ENCODE measurements at places on chromosomes 4 and X. TPM values are rescaled to one million over a fixed set of nuclear protein-coding genes. Genes with fewer than 3 reads are reported as not detected.

TEC gene
- 3.3 TPM for polyA plus RNA-seq

GRCh38 chr4:126137782-126138170, 823.0 kb downstream of the FAT4 start:
- no peak for DNase-seq

GRCh38 chr4:171629182-171629581, 184.0 kb upstream of the GALNTL6 start:
- no peak for DNase-seq

DNA sequence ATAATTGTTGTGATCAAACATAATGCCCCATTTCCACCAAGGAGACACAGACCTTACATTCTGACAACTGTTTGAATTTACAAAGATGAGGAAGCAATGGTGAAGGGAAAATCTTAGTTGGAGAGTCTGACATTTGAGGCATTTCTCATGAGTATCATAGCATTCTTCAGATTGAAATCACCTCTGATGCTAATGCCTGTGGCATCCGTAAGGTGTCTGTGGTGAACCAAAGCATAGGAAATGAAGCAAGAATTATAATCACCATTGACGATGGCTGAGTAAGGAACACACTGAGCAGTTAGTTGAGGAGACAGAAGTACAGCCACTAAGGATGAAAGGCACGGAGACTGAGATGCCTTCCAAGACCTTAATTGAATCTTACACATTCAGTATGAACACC, 575.7 kb downstream of the TRIML1 start:
- DNase-seq = no peak

DNA sequence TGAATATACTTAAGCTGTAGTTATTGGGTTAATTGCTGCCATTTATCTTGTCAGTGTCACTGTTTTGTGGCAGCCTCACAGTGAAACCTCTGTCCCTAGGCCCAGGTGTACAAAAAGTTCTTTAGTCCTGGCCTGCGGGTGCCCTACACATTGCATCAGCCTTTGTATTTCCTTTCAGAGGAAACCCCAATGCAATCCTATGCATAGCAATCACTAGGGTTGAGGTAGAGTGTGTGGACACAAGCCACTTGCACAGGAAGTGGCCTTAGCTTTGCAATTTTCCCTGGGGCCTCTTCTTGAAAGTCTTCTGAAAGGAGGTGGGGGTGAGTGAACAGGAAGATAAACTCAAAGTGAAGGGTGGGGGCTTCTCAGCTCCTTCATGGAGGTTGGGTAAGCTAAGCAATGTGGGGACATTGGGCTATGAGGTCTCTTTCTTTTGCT, 27.8 kb downstream of the VSIG4 start:
- DNase-seq = no peak

- DNase-seq = no peak
These were observed 19.7 kb downstream of the ANTXR2 start for GRCh38 chr4:80053140-80053910.

- no peak for DNase-seq
These were observed 71.0 kb downstream of the UCHL1 start for GRCh38 chr4:41327770-41328169.

MAB21L2 gene
- polyA plus RNA-seq = not detected

- peak; percentile 73 for DNase-seq
These were observed 73.9 kb downstream of the SORBS2 start for GRCh38 chr4:185738038-185738552.

CT83 gene
- polyA plus RNA-seq = not detected

SPANXN4 gene
- polyA plus RNA-seq = not detected
